Hepatocyte (in vitro differentiated cells): ENCODE measurements at places on chromosomes 3 and 15. TPM values are rescaled to one million over a fixed set of nuclear protein-coding genes. Genes with fewer than 3 reads are reported as not detected.

DNA sequence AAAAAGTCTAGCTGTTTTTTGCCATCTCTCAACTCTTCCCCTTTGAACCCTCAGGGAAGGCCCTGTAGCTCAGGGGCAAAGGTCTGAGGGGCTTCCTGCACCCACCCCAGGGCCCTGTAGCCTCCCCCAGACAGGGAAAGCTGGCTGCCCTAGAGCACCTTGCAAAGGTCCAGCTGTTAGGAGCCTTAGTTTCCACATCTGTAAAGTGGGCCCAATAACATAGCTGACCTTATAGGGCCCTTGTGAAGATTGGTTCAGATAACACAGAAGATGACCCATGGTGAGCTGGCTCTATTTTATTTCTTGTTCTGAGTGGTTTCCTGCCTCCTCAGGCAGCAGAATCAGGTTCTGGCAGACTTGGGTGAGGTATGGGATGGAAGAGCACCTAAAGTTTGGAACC, 55.2 kb upstream of the SMAD6 start:
- no peaks in the 10 kb centered on the region for H3K27me3 ChIP-seq
- no peak overlapping the region for H3K27ac ChIP-seq
- no peaks in the 10 kb centered on the region for H3K36me3 ChIP-seq
- no peak overlapping the region for H3K4me3 ChIP-seq
- no peak for DNase-seq
- H3K4me1 ChIP-seq: peaks cover 16% of the 10 kb centered on the region

The RARB gene
- 30.7 and 33.0 TPM in 2 replicates for total RNA-seq

DNA sequence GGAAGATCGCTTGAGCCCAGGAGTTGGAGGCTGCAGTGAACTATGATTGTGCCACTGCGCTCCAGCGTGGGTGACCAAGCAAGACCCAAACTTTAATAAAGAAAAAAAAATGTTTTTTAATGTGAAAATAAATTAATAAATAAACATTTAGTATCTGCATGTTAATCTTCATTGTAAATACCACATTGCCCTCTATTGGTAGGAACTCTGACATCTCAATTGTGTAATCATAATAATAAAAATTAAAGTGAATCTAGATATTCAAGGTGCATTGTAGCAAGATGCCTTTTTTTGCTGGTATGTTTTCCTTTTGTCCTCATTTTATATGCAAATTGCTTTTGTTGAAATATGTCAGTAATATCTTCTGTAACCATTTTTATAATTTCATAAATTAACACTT, 95.0 kb upstream of the LIMD1 start:
- H3K4me1 ChIP-seq: no peaks in the 10 kb centered on the region
- H3K27me3 ChIP-seq: no peaks in the 10 kb centered on the region
- peaks cover 5% of the 10 kb centered on the region for H3K36me3 ChIP-seq
- no peak overlapping the region for H3K4me3 ChIP-seq
- DNase-seq: peak; percentile 34

GRCh38 chr15:51726302-51727073, 11.0 kb downstream of the LYSMD2 start:
- DNase-seq: peak; percentile 81
- no peaks in the 10 kb centered on the region for H3K27me3 ChIP-seq
- H3K36me3 ChIP-seq: no peaks in the 10 kb centered on the region
- H3K4me3 ChIP-seq: no peak overlapping the region
- H3K27ac ChIP-seq: peak overlapping the region; percentile 11

The P3H2 gene
- total RNA-seq: 14.5 and 29.7 TPM in 2 replicates

DNA sequence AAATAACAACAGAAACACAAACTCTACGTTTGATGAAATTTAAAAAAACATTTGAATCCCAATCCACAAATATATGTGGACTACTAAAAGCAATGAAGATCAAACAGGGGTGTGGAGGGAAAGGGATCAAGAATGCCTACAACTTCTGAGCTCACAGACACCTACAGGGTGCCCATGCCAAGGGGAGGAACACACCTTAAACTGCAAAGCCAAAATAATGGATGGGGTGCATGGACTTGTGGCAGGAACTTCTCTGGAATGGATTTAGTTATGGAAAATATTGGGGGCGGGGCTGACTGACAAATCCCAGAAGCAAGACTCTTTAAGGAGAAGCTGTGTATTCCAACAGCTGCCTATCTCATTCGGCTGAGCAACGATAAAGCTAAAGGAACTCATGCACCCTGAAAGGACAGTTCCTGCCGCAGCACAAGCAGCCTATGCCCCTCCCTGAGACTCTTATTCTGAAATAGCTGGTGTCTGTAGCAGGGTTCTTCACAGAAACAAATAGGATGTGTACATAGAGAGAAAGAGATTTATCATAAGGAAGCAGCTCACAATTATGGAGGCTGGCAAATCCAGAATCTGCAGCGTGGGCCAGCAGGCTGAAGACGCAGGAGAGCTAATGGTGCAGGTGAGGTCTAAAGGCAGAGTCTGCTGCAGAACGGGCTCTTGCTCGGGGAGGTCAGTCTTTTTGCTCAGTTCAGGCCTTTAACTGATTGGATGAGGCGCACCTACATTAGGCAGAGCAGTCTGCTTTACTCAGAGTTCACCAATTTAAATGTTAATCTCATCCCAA, 24.5 kb upstream of the PLA2G4D start:
- no peaks in the 10 kb centered on the region for H3K36me3 ChIP-seq
- peaks cover 13% of the 10 kb centered on the region for H3K4me1 ChIP-seq
- peak; percentile 49 for DNase-seq
- no peaks in the 10 kb centered on the region for H3K27me3 ChIP-seq

The EXD1 gene
- total RNA-seq: not detected in 2 replicates

The GCNT3 gene
- total RNA-seq: 17.5 and 21.6 TPM in 2 replicates

The POPDC2 gene
- 2.7 and 3.9 TPM in 2 replicates for total RNA-seq

DNA sequence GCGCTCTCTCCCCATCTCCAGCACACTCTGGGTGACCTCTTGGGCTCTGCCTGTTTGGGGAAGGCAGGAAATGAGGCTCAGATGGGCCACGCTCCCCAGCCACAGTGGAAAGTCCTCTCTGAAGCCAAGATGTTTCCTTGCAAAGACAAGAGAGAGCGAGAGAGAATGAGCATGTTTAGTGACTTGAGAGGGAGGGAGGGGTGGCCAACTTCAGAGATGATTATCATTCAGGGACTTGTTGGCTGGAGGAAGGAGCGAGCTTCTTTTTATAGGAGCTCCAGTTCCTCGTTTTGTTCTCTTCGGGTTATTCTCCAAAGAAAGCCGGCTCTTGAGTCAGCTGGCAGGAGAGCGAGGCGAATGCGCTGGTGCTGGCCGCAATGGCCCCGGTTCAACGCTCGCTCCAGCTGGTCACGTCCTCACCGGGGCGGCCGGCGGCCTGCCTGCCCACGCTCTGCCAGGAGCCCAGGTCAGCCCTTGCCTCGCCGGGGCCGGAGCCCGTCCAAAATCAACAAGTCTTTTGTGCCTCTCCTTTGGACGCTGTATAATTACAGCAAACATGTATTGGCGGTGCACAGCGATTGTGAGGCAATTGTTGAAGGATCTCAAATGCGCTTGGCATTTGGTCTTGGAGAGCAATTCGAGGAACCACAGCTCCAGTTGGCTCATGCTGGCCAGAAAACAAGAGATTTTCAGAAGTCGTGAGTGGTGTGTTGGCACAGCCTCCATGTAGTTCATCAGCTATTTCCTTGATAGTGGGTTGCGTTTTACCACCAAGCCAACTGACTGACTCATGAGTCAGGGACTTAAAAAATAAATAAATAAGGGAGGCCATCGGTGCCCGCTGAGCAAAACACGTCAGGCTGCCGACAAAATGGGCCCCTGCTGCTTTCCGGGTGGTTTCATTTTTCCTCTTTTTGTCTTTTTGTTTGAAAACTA, 288.6 kb downstream of the UACA start:
- H3K27me3 ChIP-seq: no peaks in the 10 kb centered on the region
- DNase-seq: no peak
- H3K4me3 ChIP-seq: no peak overlapping the region
- no peaks in the 10 kb centered on the region for H3K36me3 ChIP-seq
- H3K27ac ChIP-seq: no peak overlapping the region

The INSYN1 gene
- total RNA-seq: 1.3 and 3.3 TPM in 2 replicates

GRCh38 chr3:66582721-66583423, 82.0 kb upstream of the LRIG1 start:
- no peaks in the 10 kb centered on the region for H3K27me3 ChIP-seq
- H3K36me3 ChIP-seq: no peaks in the 10 kb centered on the region
- H3K4me3 ChIP-seq: no peak overlapping the region
- no peaks in the 10 kb centered on the region for H3K4me1 ChIP-seq
- no peak for DNase-seq

DNA sequence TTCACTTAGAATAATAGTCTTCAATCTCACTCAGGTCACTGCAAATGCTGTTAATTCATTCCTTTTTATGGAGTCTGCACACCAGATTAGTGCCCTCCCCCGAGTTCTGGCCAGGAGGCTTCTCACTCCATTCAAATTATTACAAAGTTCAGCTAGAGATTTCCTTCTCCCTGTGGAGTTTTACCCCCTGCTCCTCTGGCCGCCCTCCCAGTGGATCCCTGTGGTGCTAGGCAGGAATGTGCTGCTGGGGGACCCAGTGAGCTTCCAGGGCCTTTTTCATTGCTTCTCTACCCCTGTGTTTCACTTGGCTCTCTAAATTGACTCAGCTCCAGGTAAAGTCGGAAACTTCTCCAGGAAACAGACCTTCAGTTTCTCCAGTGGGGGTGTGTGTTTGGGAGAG, 42.7 kb upstream of the CD200R1L start:
- DNase-seq: no peak
- H3K27ac ChIP-seq: no peak overlapping the region
- H3K27me3 ChIP-seq: no peaks in the 10 kb centered on the region
- no peak overlapping the region for H3K4me3 ChIP-seq

The PYGO1 gene
- total RNA-seq: 11.8 and 12.6 TPM in 2 replicates

- H3K4me1 ChIP-seq: peaks cover 10% of the 10 kb centered on the region
- no peak overlapping the region for H3K4me3 ChIP-seq
- DNase-seq: no peak
- H3K27ac ChIP-seq: peak overlapping the region; percentile 74
- no peaks in the 10 kb centered on the region for H3K27me3 ChIP-seq
Observed at GRCh38 chr15:89140595-89140994, 52.3 kb downstream of the ABHD2 start.

DNA sequence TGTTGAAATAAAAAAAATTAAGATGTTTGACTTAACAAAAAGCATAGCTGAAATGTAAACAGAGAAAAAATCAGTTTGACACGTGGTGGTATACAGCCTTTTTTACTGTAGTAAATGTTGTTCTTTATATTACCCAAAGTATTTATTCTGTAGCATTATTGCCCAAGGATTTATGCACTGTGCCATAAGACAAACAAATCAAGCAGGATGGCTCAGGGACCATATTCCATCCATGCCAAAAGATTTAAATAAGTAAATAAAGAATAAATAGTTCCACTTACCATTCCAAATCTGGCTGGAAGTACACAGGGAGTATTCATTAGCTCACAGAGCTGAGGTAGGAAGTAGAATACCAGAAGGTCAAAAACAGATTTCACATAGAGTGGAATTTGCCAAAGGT, 666.7 kb upstream of the CADM2 start:
- no peak overlapping the region for H3K27ac ChIP-seq
- no peaks in the 10 kb centered on the region for H3K4me1 ChIP-seq
- DNase-seq: no peak
- no peak overlapping the region for H3K4me3 ChIP-seq
- H3K36me3 ChIP-seq: no peaks in the 10 kb centered on the region

The EIF1B gene
- 34.4 and 42.2 TPM in 2 replicates for total RNA-seq

DNA sequence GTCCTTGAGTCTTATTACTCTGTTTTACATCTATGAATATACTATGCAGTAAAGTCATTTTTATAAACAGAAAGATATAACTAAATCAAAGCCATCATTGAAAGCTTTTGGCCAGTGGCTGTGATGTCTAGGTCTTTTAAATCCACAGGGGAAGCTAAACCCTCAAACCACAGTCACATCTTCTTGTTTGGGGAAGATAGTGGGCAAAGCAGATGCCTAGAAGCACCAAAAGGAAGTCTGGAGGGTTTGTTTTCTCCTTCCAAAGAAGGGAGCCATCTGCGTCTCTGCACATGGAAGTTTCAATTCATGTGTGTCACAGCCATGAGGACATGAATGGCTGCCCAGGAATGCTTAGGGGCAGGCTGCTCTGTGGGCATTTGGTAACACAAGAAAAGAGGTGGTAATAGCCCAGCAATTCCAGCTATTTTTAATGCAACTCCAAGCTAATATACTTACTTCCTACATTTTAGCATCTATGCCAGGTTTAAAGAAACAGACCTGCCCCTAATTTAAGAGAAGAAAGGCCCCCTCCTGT, 322.2 kb downstream of the SLC9A9 start:
- peak overlapping the region; percentile 0 for H3K27ac ChIP-seq
- H3K36me3 ChIP-seq: no peaks in the 10 kb centered on the region
- no peaks in the 10 kb centered on the region for H3K27me3 ChIP-seq
- DNase-seq: no peak
- no peak overlapping the region for H3K4me3 ChIP-seq
- H3K4me1 ChIP-seq: no peaks in the 10 kb centered on the region

The TRAK1 gene
- total RNA-seq: 28.8 and 31.5 TPM in 2 replicates

DNA sequence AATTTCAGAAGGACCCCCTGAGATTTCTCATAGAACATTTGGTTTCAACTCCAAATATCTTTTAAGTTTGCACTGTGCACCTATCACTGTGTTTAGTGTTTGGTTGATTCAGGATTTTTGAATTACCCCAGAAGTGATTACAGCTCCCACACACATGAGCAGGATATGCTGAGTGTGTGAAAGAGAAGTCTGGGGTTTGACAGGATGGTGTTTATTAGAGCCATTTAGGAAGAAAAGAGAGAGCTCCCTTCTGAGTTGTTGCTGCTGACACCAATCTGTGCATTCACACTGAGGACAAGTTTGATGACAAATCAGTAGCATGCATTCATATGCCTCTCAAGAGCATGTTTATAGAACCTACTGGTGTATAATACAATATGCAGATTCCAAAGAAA, 118.1 kb downstream of the RPL22L1 start:
- H3K4me1 ChIP-seq: peaks cover 15% of the 10 kb centered on the region
- H3K27me3 ChIP-seq: no peaks in the 10 kb centered on the region
- peak overlapping the region; percentile 54 for H3K27ac ChIP-seq
- H3K36me3 ChIP-seq: no peaks in the 10 kb centered on the region
- no peak overlapping the region for H3K4me3 ChIP-seq
- DNase-seq: no peak

GRCh38 chr15:91698241-91698640, 155.3 kb upstream of the SLCO3A1 start:
- H3K4me1 ChIP-seq: no peaks in the 10 kb centered on the region
- no peak overlapping the region for H3K4me3 ChIP-seq
- H3K27ac ChIP-seq: no peak overlapping the region
- H3K27me3 ChIP-seq: peaks cover 3% of the 10 kb centered on the region

The TMEM41A gene
- 43.4 and 44.2 TPM in 2 replicates for total RNA-seq

- no peaks in the 10 kb centered on the region for H3K27me3 ChIP-seq
- no peaks in the 10 kb centered on the region for H3K4me1 ChIP-seq
- H3K27ac ChIP-seq: no peak overlapping the region
- no peaks in the 10 kb centered on the region for H3K36me3 ChIP-seq
- DNase-seq: no peak
Observed at GRCh38 chr3:187921391-187922074, 176.3 kb upstream of the BCL6 start.

DNA sequence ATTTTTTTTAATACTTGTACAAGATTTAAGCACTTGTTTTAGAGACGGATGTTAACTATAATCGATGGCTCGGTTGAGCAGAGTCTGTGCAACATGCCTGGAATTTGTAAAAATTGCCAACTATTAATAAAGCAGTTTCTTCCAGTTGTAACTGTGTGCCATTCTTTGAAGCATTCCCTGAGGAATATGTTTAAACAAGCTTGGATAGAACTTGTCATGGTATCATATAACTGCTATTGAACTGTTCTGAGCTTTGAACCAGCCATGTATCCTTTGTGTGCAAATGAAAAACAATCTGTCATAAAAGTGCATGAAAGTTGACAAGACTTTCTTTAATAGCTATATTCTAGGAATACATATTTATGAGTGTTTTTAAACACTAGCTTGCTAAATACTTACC, 45.8 kb upstream of the UBE2E2 start:
- H3K4me1 ChIP-seq: no peaks in the 10 kb centered on the region
- no peaks in the 10 kb centered on the region for H3K27me3 ChIP-seq
- H3K27ac ChIP-seq: no peak overlapping the region
- DNase-seq: no peak
- H3K4me3 ChIP-seq: no peak overlapping the region

The ZXDC gene
- total RNA-seq: 21.0 and 25.0 TPM in 2 replicates
